Dermis microvascular lymphatic vessel endothelial cell (primary cell): ENCODE measurements at places on chromosomes 7 and 10. TPM values are rescaled to one million over a fixed set of nuclear protein-coding genes. Genes with fewer than 3 reads are reported as not detected.

DNA sequence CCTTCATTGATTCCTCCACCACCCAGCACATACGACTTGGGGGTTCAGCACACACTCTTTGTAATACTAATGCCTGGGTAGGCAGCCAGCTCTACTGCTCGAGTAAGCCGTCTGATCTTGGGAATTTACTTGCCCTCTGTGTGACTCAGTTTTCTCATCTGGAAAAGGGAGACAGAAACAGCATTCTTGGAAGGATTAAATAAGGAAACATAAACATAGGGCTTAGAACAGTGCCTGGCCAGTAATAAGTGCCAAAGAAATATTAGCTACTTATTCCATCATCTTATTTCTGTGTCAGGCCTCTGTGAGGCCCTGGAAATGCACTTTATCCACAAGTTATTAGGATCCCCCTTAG lies 130.1 kb downstream of the TNS3 start:
- DNase-seq, result no peak

DNA sequence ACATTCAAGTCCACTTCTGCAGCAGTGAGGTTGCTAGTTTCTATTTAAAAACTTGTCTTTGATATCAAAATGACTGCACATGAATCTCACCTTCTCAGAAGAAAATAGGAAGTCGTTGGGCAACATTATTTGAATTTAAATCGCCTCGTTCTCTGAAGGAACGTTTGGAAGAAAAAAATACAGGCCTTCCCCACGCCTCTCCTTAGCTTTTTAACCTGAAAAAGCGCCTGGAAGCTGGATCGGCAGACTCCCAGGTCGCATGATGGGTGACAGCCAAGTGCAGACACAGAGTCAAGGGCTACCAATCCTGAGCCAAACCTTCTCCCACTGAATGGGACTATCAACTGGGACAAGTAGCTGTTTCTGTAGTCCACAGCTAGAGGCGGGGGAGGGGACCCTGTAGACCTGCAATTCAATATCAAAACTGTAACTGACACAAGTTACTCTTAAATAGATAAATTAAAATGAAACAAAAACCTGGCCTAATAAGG lies 2.2 kb downstream of the FAM53B start:
- DNase-seq, result no peak

- no peak for DNase-seq
Observed at GRCh38 chr7:151722533-151722932, 154.4 kb downstream of the PRKAG2 start.

DNA sequence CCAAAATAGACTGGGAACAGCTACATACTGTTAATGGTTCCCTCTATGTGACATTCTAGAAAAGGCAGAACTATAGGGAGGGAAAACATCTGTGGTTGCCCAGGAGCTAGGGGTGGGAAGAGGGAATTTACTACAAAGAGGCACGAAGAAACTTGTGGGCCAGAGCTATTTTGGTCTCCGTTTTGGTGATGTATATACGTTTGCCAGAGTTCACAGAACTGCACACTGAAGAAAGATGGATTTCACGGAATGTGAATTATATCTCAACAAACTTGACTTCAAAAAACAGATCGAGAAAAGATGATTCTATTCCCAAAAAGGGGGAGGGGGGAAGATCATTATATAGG lies 386 bp upstream of the AS3MT start:
- DNase-seq, result no peak

- DNase-seq, result no peak
Observed at GRCh38 chr10:5106553-5106952, 12.3 kb downstream of the AKR1C3 start.

GRCh38 chr10:24912215-24912614 lies 40.2 kb downstream of the PRTFDC1 start:
- DNase-seq, result peak; percentile 42

GRCh38 chr10:130713135-130713534 lies 576.9 kb downstream of the GLRX3 start:
- no peak for DNase-seq

- DNase-seq, result no peak
Observed at GRCh38 chr7:114417290-114417689, 2.7 kb downstream of the FOXP2 start.

DNA sequence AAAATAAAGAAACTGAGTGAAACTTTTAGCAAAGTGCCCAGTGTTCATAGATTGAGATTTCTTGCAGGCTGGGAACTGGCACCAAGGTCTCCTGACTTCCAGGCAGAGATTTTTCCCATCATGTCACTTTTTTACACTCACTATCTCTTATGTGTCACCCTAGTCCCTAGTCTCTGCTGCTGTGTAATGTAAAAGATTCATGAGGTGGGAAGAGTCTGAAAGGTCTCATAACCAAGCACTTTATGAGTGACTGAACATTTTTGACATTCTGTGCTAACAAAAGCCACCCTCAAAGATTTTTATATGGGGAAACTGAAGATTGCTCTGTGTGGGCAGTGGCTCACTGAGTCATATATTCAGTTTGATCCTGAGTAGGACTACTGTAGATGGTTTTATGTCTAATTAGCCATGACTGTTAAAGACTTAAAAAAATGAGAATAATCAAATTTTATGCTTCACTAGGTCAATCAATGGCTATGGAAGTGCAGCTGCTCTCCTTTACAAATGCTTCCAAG lies 900.3 kb upstream of the SORCS1 start:
- DNase-seq, result no peak

DNA sequence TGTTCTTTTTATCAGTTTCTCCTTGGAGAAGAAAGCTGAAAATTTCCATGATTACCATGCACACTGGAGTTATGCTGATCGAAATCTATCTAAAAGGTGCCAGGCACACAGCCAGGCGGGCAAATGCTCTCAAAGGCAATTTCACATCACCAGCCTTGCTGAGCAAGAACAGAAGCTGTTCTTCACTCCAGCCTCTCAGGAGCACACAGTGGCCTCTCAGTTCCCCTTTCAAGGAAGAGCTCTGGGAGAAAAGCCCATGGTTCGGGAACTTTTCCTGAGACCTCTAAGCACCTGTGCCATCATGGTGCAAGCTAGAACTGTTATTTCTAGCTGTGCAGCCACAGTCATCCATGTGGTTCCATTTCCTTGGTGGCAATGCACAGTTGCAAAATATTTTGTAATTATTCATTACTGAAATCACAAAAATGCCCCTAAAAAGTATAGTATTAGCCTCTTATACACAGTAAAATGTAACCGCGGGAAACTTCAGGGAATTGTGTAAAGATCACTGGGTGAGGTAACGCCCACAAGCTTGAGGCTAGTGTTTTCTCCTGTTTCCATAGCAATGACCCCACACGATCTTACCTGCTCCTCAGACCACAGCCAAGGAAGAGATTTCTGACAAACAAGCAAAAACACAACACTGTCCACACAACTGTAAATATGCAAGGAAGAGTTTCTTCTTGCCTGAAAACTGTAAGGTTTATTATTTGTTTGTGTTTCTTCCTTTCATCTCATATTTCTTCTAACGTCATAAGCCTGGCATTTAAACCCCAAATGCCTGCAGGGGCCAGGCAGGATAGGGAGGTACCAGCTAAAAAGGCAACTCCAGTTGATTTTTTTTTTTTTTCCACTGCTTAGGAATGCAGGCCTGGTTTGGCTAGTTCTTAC lies 121.2 kb downstream of the FAM107B start:
- DNase-seq, result peak; percentile 32

DNA sequence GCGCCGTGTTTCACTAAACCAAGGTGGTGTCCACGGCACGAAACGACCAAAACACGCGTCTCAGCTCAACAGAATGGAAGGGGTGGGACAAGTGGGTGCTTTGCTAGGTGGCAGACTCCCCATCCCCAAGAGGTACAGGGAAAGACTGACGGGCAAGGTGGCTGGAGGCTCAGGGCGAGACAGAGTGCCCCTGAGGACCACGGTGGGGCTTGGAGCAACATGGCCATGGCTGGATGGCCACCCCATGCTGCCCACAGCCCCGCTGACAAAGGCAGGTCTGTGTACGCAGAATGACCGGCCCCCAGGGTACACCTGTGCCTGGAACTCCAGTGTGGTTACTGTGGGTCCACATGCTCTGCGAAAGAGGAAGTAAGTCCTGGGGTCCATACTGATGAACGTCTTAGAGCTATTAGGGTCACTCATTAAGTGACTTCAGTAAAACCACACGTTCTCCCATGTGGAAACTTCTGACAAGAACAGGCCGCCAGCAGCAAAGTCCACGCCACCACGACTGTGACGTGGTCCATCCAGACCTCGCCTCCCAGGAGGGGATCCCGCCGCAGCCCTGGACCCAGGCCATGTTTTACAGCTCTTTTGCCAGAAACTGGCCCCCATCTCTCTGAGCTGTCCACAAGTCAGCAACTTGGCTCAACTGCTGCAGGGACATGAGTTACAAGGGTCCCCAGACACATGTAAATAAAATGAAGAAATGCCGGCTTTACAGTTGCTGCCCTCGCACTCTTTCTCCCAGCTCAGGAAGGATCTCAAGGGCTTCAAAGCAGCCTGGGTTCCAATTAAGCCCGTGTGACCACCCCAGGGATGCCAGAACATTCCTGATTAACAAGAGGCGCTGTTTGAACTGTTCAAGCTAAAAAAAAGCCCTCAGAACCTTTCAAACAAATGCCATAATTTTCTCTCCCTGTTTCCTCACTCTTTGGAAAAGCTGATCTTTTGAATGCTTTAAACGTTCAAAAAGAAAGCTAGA lies 66.8 kb downstream of the MAD1L1 start:
- no peak for DNase-seq

DNA sequence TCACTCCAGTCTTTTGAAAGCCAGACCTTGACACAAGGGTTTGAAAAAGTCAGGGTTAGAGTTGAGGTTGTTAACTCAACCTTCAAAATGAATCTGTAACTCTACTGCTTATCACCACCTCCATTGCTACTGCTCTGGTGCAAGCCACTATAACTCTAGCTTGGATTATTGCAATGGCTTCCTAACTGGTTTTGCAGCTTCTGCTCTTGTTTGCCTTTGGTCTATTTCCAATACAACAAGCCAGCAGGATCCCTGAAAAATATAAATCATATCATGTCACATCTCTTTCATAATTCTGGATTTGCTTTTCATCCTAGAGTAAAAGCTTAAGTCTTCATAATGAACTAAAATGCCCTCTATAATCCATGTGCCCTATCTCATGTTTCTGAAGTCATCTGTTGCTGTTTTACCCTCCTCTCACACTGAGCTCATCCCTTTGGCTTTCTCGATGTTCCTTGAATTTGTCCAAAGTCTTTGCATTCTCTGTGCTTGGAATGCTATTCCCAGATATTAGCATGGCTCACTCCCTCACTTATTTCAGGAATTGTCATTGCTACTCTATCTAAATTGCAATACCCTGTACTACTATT lies 10.9 kb downstream of the TAS2R60 start:
- no peak for DNase-seq

GRCh38 chr7:142450206-142450605 lies 192.3 kb upstream of the PRSS58 start:
- no peak for DNase-seq

GRCh38 chr10:29535778-29536453 lies 98.9 kb downstream of the SVIL start:
- DNase-seq, result no peak

DNA sequence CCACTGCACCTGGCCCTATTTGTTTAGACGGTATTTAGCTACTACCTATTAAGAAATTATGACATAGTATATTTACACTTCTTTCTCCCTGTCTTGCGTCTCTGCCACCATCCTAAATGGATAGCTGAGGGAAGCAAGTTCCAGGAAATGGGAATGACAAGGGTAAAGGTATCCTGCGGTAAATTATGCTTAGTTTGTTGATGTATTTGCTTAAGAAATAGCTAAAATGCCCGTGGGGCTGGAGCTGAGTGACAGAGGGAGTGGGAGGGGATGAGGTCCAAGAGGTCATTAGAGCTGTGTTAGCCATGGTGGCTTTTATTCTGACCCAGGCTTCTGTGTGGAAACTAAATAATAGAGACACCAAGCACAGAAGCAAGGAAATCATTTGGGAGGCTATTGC lies 29.0 kb upstream of the UBE2D1 start:
- no peak for DNase-seq

DNA sequence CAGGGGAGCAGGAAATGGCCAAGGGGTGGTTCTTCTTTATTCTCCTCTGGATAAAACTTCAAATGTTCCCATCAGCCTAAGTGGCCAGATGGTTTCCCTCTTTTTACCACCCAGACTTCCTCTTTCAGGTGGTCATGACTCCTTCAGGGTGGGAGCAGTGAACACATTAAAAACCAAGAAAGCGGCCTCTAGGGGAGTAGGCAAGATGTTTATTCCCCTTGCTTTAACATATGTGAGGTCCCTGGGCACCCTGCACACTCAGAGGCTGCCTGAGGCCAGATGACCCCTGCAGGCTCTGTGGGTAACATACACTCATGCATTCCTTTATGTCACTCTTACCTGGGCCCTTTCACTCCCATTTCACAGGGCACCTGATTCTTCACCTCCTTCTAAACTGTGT lies 357.4 kb downstream of the ABCA13 start:
- DNase-seq, result no peak

DNA sequence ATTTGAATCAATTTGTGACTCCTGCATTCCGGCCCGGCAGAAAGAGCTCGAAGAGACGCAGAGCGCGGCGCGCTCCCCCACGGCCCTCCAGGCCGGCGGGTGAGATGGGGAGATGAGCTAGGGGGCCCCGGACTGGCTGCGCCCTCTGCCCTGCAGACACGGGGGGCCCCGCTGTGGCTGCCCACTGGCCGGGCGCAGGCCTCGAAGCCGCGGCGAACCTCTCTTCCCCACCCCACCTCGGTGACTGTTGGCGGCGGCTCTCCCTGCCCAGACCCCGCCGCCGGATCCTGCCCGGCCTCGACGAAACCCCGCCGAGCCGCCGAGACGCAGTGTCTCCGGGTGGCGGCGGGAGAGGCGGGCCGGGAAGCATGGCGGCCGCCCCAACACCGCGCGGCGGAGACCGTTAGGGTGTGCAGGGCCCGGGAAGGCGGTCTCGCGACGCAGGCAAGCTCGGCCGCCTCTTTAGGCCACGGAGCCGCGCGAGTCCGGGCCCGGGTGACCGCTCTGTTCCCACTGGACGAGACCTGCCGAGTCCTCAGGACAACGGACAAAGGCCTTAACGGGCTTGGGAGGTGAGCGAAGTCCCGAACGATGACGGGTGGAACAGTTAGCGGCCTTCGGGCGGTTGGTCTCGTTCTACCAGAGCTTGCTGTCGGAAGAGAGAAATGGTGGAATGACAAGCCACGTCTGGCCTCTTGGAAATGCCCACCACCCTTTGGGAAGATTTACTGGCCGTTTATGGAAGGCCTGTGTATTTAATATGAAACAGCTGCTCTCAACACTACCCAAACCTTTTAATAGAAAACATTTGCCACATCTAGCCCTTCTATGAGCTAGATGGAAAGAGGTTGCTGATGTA lies 24.3 kb downstream of the NUP42 start:
- no peak for DNase-seq

The TAS2R41 gene
- not detected in 2 replicates for total RNA-seq

The GALNT17 gene
- not detected in 2 replicates for total RNA-seq

The PALD1 gene
- 177 and 179 TPM in 2 replicates for total RNA-seq

The PRF1 gene
- not detected in 2 replicates for total RNA-seq

The ZDHHC6 gene
- 20.5 and 22.7 TPM in 2 replicates for total RNA-seq

The SPDYE5 gene
- under 0.01 TPM in 1 of 2 replicates, not detected in the other for total RNA-seq

The BMS1 gene
- total RNA-seq, result 15.9 and 17.1 TPM in 2 replicates

The CALHM1 gene
- total RNA-seq, result not detected in 2 replicates

The CDH23 gene
- total RNA-seq, result under 0.01 TPM in 2 replicates

The PROSER2 gene
- total RNA-seq, result 5.1 and 5.3 TPM in 2 replicates
